ENCODE measurements at places on chromosomes 6 and 20. TPM values are rescaled to one million over a fixed set of nuclear protein-coding genes. Genes with fewer than 3 reads are reported as not detected.

The RHAG gene
- total RNA-seq = 3.0 TPM

The MCCD1 gene
- not detected for total RNA-seq

The MAS1 gene
- total RNA-seq = not detected

The ABT1 gene
- 15.7 TPM for total RNA-seq

The TMEM200A gene
- 17.7 TPM for total RNA-seq

The ACSS1 gene
- 21.3 TPM for total RNA-seq

The ASIP gene
- total RNA-seq = not detected

The TNFRSF6B gene
- 1.1 TPM for total RNA-seq

The KCNG1 gene
- total RNA-seq = 1.3 TPM

The PLG gene
- total RNA-seq = not detected

The AVP gene
- total RNA-seq = not detected

The SEMG1 gene
- total RNA-seq = not detected

The ZNF391 gene
- 6.2 TPM for total RNA-seq

The SRSF12 gene
- total RNA-seq = 4.7 TPM

The OLIG3 gene
- total RNA-seq = not detected
